ENCODE measurements at places on chromosomes 6 and 20.

- no peak for DNase-seq
Measured at GRCh38 chr20:63253438-63254231, 628 bp downstream of the NKAIN4 start.

- DNase-seq: no peak
Measured at GRCh38 chr20:40768105-40768504, 79.1 kb upstream of the MAFB start.

DNA sequence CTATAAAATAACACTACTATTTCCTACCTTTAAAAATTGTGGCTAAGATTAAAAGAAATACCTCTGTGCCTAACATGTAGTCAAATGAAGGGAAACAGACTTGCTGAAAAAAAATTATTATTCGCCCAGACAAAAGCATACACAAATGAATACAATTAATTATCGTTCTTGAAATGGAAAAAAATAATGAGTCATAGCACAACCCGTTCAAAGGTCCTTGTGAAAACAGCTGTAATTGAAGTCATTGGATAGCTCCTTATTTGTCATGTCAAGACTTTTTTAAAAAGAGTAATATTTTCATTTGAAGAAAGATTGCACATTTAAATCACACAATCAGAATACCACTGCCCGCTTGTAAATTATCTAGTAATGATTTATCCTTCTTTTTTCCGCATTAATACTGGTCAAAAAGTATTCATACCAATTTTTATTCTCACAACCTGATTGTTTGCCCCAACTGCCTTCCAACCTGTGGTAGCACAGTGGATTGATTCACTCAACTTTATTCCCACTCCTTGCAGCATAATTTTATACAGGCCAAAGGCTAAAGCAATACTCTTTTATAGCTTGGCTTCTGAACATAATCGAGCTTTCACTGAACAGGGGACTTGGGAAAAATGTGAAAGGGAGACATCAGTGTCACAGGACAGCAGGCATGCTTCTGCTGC is 655.2 kb upstream of the MAP3K7 start:
- no peak for DNase-seq

DNA sequence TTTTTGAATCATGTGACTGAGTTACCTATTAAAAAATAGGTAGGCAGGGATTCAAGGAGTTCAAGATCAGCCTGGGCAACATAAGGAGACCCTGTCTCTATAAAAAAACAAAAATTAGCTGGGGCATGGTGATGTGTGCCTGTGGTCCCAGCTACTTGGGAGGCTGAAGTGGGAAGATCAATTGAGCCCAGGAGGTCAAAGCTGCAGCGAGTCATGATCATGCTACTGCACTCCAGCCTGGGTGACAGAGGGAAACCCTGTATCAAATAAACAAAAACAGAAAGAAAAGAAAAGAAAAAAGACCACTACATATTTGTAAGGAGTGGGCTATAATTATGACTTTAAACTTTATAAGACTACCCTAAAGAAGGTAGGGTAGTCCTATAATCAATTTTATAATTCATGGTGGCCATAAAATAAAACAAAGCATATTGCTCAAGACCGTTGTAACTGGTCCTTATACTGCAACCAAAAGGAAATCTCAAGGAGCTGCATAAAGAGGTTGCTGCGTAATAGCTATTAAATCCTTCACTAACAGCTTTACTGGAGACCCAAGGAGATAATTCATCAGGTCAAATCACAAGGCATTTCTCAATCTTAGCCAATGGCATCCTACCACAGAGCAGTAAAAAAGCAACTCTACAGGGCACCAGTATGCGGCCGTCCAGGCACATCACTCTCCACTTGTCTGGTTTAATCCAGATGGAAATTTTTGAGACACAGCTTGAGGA is 13.5 kb downstream of the PIGU start:
- DNase-seq: no peak

- no peak for DNase-seq
Measured at GRCh38 chr20:53369871-53370270, 223.8 kb downstream of the ZNF217 start.
